Mammary microvascular endothelial cell (primary cell): ENCODE measurements at places on chromosomes 2 and 18. TPM values are rescaled to one million over a fixed set of nuclear protein-coding genes. Genes with fewer than 3 reads are reported as not detected.

Gene PROC
- total RNA-seq = not detected in 2 replicates

Gene TBR1
- total RNA-seq = not detected in 2 replicates

Gene COL5A2
- 28.7 and 32.0 TPM in 2 replicates for total RNA-seq

Gene TUBA3D
- not detected in 2 replicates for total RNA-seq

Gene ANKAR
- 1.7 and 3.1 TPM in 2 replicates for total RNA-seq

Gene ADGRF3
- total RNA-seq = 0.05 and 0.20 TPM in 2 replicates

Gene ALPP
- total RNA-seq = not detected in 2 replicates

Gene IL1A
- 4.9 and 5.5 TPM in 2 replicates for total RNA-seq

Gene SLC16A14
- 0.60 and 1.5 TPM in 2 replicates for total RNA-seq

Gene IL36RN
- total RNA-seq = not detected in 2 replicates

Gene PER2
- 1.3 and 1.8 TPM in 2 replicates for total RNA-seq

Gene ADD2
- 14.3 and 15.4 TPM in 2 replicates for total RNA-seq

Gene GPR155
- total RNA-seq = 0.74 and 0.80 TPM in 2 replicates

Gene REG3A
- not detected in 2 replicates for total RNA-seq

Gene CCDC148
- total RNA-seq = 0.20 TPM in 1 of 2 replicates, not detected in the other

Gene PDE1A
- total RNA-seq = 0.10 and 0.20 TPM in 2 replicates

Gene SKOR2
- not detected in 2 replicates for total RNA-seq

Gene TUBA4B
- total RNA-seq = not detected in 2 replicates

Gene GNLY
- not detected in 2 replicates for total RNA-seq

Gene GMCL1
- total RNA-seq = 8.3 and 8.6 TPM in 2 replicates

Gene ARHGAP28
- total RNA-seq = 0.30 and 2.1 TPM in 2 replicates

Gene RAB10
- 93.2 and 93.3 TPM in 2 replicates for total RNA-seq

Gene C2orf74
- total RNA-seq = 10.1 and 10.8 TPM in 2 replicates
